ENCODE measurements at places on chromosomes 2 and 18.

DNA sequence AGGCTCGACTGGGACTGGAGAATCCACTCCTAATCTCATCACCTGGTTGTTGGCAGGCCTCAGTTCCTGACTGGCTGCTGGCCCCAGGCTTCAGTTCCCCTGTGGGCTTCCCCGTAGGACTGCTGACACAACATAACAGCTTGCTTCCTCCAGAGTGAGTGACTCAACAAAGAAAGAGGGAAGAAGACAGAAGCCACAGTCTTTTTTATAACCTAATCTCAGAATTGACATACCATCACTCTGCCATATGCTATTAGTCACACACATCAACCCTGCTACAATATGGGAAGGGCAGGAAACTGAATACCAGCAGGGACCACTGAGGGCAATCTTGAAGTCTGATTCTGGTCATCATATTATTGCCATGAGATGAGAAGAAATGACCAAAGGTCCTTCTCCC is 76.8 kb upstream of the SLC14A2 start:
- DNase-seq, result no peak

DNA sequence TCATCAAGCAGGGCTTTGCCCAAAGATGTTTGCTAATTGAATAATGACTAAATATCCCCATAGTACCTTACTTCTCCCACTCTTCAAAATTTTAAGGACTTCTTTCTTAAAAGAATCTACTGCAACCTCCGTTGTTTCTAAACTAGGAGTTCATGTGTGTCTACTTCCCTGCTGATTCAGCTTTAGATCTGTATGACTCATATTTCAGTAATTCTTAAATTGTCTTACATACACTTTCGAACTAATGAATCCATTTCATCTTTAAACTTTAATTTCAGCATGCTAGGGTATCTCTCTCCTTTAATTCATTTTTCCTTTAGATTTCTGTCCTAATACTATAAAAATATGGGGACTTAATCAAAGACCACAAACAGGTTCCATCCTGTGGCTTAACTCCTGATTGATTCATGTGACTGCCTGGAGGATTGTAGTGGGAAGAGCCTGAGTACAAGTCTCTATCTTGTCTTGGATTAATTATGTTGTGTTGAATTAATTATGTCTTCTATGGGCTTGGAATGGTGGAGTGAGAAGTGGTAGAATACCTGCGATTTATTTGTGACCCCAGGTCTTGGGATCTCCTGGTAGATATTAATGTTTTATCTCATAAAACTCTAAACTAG is 24.9 kb upstream of the COL5A2 start:
- no peak for DNase-seq

DNA sequence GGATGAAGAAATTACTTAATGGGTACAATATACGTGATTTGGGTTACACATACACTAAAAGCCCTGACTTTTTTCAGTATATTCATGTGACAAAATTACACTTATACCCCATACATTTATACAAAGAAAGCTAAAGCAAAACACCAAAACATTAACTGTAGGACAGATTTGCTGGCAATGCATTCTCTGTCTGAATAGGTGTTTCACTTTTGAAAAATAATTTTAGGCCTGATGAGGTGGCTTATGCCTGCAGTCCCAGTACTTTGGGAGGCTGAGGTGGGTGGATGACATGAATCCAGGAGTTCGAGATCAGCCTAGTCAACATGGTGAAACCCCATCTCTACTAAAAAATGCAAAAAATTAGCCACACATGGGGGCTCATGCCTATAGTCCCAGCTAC is 301.5 kb upstream of the FAM98A start:
- DNase-seq, result no peak

GRCh38 chr2:69453475-69454129 is 16.4 kb upstream of the NFU1 start:
- DNase-seq, result no peak

DNA sequence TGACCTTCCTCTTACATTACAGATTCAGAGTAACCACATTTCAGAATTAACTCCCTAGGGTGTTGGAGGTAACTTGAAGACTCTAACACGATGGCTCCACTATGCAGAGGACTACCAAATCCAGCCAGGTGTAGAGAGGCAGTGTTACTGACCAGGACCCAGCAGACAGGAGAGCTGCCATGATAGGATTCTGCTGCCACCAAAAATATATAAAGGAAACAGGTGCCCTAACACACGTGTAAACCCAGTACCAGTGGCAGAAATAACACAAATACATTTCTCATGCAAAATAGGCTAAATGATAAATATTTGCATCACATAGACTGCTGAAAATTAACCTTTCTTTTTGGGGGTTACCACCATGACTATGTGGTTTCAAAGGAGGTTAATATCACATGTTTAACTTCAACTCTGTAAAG is 7.0 kb downstream of the ZBTB14 start:
- no peak for DNase-seq

DNA sequence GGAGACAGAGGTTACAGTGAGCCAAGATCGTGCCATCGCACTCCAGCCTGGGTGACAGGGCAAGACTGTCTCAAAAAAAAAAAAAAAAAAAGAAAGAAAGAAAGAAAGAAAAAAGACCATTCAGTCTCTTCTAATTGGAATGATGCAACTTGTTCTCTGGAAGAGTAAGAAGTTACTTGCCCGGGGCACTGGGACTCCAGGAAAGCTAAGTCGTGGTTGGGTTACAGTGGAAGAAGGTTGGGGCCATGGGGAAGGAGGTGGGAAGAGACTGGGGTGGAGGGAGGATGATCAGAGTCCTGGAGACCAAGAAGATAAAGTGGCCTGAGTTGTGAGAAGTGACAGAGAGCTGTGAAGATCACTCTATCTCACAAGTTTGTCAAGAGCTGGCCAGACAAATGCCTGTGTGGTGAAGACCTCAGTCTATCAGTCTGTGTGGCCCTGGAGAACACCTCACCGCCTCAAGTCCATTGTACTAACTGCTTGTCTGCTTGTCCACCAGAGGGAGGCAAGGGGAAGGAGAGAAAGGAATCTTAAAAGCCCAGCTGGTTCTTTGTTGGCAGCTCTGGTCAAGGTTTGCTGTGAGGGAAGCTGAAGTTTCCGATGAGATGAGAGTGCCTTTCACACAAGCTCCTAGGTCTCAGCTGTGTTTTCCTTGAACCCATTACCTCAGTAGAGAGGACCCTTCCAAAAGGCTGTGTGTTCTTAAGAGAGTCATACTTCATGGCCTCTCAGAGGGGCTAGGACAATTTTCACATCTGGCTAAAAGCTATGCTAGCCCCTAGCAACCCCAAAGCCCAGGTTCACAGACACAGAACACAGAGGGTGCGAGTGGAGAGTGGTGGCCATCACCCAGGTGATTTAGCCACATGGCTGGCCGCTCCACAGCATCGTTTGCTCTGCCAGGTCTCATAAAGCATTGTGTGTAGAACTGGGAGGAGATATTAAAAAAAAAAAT is 72.0 kb upstream of the TMEM178A start:
- DNase-seq, result no peak

GRCh38 chr18:3186678-3187658 is 32.8 kb downstream of the MYOM1 start:
- no peak for DNase-seq

DNA sequence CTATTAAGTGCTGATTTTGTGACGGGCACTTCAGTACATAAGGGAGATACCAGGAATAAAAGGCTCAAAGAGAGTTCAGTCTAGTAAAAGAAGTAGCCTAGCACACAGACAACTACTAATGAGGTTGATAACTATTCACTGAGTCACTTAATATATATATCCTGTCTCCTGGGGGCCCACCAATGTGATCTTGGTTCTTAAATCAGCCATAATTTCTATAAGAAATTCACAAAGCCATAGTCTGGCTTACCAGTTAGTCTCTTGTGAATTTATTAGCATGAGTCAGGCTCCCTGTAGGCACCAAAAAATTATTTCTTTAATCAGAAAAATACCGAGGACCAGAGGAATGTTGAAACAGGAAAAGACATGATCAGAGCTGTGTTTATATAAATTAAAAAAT is 10.4 kb downstream of the KCNE4 start:
- DNase-seq, result no peak

GRCh38 chr18:13390711-13391110 is 172.2 kb downstream of the LDLRAD4 start:
- DNase-seq, result no peak

DNA sequence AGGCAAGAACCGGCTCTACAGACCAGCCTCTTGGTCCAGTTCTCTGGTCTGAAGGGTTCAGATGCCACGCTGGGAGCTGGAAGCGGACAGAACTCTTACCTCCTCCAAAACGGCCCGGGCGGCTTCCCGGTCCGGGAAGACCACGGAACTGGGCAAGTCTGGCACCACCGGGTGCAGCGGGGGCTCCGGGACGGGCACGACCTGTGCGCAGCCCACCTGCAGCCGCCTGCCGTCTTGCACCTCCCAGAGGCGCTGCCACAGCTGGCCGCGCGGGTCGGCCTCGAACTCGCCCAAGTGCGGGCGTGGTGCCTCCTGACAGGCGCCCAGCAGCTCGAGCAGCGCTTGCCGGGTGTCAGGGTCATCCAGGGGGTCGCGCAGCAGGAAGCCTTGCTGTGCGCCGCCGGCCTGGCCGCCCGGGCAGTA is 773 bp downstream of the CMPK2 start:
- DNase-seq, result no peak

- DNase-seq, result no peak
Measured at GRCh38 chr2:68909793-68910674, 38.8 kb upstream of the BMP10 start.

GRCh38 chr2:217415316-217415715 is 555.5 kb upstream of the TNP1 start:
- no peak for DNase-seq

- DNase-seq, result no peak
Measured at GRCh38 chr2:181673173-181673572, 7.1 kb downstream of the NEUROD1 start.

DNA sequence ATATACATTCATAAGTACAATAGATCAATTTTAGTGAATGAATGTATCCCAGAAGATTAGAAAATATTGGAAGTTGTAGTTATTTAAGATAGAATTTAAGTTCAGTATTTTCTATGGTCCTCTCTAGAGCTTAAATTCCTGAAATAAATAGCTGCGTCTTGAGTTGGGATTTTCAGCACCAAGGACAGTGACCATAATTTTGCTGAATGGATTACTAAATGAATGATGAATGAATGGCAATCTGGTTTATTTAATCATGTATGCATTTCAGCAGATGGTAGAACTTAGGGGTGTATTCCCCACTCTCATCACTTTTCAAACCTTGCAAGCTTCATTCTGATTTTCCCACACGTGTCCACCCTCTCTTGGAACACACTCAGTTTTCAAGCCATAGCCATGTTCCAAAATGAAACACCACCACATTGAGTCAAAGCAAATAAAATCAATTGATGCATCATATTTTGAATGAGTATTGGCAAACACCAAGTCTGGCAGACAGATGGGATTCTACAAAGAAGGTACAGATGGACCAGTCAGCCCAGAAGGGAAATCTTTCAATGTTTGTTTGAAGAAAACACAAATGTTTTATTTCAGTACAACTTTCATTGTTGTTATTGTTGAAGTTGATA is 362.2 kb upstream of the NXPH2 start:
- DNase-seq, result no peak

- DNase-seq, result no peak
Measured at GRCh38 chr2:196466581-196466980, 172.9 kb upstream of the CCDC150 start.

DNA sequence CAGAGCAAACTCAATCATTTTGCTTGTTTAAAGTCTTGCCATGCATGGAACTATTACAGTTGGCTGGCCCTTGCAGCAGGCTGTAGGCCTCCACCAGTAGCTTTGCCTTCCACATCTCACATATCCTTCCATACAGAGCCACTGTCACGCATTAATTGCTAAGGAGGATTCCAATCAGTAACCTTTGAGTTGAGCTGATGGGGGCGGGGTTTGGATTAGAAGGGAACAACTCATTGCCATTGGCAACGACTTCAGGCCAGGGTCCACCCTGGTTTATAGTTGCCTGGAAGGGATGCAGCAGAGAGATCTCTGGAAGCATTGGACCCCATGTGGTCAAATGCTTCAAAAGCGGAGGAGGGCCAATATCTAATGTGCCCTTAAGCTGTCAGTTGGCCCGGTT is 63.3 kb upstream of the TTC39C start:
- DNase-seq, result no peak

DNA sequence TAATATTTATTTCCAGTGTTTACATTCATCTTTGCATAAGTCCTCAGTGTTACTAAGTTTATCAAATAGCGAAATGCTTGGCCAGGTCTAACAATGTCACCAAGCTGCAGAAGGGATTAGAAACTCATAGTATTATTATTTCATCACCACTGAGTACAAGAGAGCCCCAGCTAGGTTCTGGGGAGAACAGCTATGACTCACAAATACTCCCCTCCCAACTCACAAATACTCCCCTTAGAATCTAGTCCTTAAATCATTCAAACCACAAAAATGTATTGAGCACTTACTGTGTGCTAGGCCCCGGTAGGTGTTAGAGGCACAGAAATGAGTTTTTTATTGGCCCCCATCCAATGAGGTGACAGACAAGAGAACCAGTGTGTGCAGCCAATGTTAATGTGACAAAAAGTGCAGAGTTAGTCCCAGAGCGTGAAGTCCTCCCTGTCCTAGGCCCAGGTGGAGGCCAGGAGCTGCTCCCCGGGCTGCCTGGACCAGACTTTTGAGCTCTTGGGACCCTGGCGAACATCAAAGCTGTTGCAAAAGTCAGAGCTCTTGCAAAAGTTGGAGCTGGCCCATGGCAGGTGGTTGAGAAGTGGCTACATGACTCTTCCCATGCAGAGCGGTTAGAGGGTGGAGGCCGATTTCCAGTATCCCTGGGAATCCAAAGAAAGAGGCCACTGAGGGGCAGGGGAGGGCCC is 9.8 kb downstream of the STEAP3 start:
- no peak for DNase-seq

DNA sequence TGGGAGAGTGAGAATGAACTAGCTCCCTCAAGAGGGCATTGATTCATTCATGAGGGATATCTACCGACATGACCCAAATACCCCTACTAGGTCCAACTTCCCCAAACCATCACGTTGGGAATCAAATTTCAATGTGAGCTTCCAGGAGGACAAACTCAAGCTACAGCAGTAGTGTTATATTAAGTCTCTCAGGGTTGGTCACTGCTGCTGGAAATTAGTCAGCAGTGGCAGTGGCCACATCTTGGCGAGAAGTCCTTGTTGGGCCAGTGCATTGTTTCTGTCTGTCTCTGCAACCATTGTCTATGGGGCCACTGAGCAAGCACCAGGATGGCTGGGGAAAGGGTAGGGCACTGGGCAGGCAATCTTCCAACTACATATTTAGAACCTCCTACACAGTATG is 47.5 kb downstream of the THUMPD2 start:
- DNase-seq, result no peak
